ENCODE measurements at places on chromosomes 3 and 15.

- no peak for DNase-seq
These were observed 5.5 kb downstream of the ROPN1 start for GRCh38 chr3:123986427-123986826.

DNA sequence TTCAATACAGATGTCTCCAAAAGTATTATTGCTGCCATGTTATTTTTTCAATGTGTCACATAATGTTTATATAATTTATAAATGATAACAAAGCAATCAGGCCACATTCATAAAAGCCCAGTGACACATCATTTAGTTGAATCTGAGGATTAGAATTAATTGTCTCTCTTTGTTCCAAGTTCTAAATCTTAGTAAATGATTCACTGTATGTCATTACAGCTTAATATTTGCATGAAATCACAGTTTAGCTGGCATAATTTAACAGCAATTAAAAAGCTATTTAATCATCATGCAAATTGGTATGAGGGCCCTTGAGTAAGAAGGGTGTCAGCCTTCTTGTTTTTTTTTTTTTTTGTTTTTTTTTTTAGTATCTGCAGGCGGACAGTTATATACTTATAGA, 427.0 kb downstream of the EPHA6 start:
- no peak for DNase-seq

GRCh38 chr15:52004806-52005205, 14.2 kb upstream of the MAPK6 start:
- DNase-seq: no peak

DNA sequence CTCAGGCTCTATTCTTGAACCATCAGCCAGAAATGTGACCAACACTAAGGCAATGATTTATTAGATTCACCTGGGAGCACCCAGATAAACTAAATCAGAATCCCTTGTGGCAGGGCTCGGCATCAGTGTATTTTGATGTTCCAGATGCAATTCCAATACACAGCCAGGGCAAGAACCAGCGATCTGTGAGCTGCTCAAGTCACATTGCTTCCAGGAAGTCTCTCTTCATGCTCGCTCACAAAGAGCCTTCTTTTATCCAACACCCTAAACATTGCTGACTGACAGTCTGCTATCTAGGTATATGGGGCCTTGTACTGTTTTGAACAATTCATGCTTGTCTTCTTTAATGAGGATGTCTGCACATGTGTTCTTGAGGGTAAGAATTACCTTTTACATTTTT, 40.9 kb upstream of the GOLGA8J start:
- DNase-seq: no peak

- DNase-seq: no peak
These were observed 151.6 kb downstream of the CDIN1 start for GRCh38 chr15:36731025-36731424.

GRCh38 chr3:153897842-153898241, 223.3 kb upstream of the ARHGEF26 start:
- no peak for DNase-seq

- DNase-seq: no peak
These were observed 109.2 kb downstream of the CPNE4 start for GRCh38 chr3:131925571-131925970.

DNA sequence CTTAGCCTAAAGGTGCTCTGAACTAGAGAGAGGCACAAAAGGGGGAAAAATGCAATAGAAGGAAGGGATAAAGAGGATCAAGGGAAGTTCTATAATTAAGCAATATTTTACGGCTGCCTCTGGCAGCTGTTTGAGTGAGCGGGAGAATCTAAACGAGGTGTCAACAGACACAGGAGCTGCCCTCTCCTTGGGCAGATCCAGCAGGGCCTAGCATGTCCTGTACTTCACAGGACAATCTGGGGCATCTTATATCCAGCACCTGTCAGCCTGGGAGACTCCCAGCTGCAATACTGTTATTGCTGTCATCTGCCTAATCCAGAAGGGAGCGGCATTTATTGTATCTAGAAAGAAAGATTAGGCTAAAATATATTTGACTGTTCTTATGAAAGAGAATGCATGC, 68.9 kb downstream of the WWTR1 start:
- DNase-seq: no peak

GRCh38 chr3:123337948-123338619, 110.8 kb downstream of the ADCY5 start:
- DNase-seq: no peak

- no peak for DNase-seq
These were observed 96.9 kb downstream of the LINGO1 start for GRCh38 chr15:77535845-77536244.

- DNase-seq: no peak
These were observed 134.0 kb downstream of the LPP start for GRCh38 chr3:188287762-188288505.

GRCh38 chr3:27990324-27990723, 251.1 kb upstream of the CMC1 start:
- no peak for DNase-seq

All from femur (tissue), 1 donor.